Camera-type eye (tissue), 1 donor: ENCODE measurements at places on chromosomes 16 and 17. TPM values are rescaled to one million over a fixed set of nuclear protein-coding genes. Genes with fewer than 3 reads are reported as not detected.

TOM1L1 gene
- total RNA-seq: 61.0 TPM

SLC5A11 gene
- not detected for total RNA-seq

C1QTNF8 gene
- total RNA-seq: 0.22 TPM

MRPL10 gene
- 15.6 TPM for total RNA-seq
